Chondrocyte (in vitro differentiated cells): ENCODE measurements at places on chromosomes 2 and 18. TPM values are rescaled to one million over a fixed set of nuclear protein-coding genes. Genes with fewer than 3 reads are reported as not detected.

The COLEC12 gene
- 2.1 to 17.8 TPM (median 2.2 TPM) in 3 replicates for total RNA-seq

The REG1A gene
- not detected in 3 replicates for total RNA-seq

DNA sequence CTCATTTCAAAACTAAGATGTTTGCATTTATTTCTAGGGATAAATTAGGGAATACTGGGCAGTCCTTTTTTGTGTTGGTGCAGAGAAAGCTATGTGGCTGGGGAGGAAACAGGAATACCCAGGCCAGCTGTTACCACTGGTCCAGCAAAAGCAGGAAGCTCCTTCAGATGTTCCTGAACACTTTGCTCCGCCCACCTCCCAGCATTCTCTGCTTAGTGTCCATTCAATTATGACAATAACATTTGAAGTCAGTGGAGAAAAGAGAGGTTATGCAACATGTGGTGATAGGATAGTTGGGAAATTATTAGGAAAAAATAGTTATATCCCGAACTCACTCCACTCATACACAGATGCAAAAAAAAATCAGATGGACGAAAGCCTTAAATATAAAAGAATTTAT, 22.1 kb upstream of the ARPC2 start:
- no peaks in the 10 kb centered on the region for H3K36me3 ChIP-seq
- H3K4me1 ChIP-seq, result no peaks in the 10 kb centered on the region
- H3K27me3 ChIP-seq, result peaks cover 14% of the 10 kb centered on the region
- H3K4me3 ChIP-seq, result no peak overlapping the region
- H3K27ac ChIP-seq, result no peak overlapping the region

DNA sequence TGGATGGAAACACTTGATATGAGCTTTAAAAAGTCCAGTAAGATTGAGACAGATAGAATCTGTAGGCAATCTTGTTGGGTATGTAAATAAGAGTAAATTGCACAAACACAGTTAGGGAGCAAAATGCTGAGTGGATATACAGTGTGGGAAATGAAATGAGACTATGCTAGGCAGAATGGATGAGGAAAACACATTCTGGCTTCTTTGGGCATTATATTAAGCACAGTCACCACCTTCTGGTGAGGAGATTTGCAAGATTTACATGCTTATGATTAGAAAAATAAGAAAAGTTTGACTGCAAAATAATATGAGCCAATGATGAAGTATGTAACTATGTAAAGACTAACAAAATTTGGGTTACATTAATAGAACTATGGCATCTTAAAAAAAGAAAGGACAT, 2165.0 kb upstream of the CELF4 start:
- no peak overlapping the region for H3K4me3 ChIP-seq
- DNase-seq, result no peak
- no peak overlapping the region for H3K27ac ChIP-seq
- H3K4me1 ChIP-seq, result no peaks in the 10 kb centered on the region

The ANKRD30BL gene
- total RNA-seq, result not detected in 3 replicates

DNA sequence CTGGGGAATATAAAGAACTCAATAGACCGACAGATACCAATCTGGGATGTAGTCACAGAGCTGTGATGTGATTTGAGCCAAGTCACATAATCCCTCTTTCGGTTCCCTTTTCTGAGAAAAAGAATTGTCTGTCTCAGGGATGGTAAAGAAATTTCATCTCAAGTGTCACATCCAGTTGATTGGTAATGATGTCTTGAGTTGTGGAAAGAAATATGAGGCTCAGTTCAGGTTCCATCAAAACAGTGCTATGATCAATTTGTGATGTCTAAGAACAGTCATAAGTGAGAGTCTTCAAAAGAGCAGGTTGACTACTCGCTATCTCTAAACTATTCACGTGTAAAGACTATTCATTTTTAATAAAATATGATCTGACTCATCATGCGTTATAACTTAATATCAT, 223.3 kb downstream of the METTL4 start:
- H3K4me1 ChIP-seq, result no peaks in the 10 kb centered on the region
- no peak overlapping the region for H3K27ac ChIP-seq
- no peak overlapping the region for H3K4me3 ChIP-seq
- no peaks in the 10 kb centered on the region for H3K36me3 ChIP-seq

DNA sequence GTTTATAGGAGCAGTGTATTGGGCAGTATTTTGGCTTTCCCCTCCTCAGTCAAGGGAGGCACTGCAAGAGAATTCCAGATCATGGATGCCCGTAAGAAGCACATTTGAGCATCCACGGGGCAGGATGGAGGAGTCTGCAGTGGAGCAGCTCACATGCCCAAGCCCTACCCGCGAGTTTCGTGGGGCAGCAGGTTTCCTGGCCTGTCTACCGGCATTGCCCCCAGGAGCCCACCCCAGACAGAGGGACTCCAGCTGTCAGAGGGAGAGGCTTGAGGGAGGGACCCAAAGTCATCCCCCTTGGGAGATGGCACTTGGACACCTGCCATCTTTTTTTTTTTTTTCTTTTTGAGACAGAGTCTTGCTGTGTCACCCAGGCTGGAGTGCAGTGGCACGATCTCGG, 31.3 kb downstream of the TMEM177 start:
- H3K4me3 ChIP-seq, result no peak overlapping the region
- no peaks in the 10 kb centered on the region for H3K36me3 ChIP-seq
- peaks cover 4% of the 10 kb centered on the region for H3K4me1 ChIP-seq
- no peak for DNase-seq

The KIF5C gene
- 2.6 to 3.8 TPM (median 3.1 TPM) in 3 replicates for total RNA-seq

GRCh38 chr18:13800505-13801259, 23.3 kb upstream of the MC5R start:
- no peak for DNase-seq
- no peak overlapping the region for H3K27ac ChIP-seq
- H3K36me3 ChIP-seq, result no peaks in the 10 kb centered on the region
- H3K4me3 ChIP-seq, result peak overlapping the region; percentile 72

The HRH4 gene
- total RNA-seq, result not detected in 3 replicates

The SCN1A gene
- 0.05 TPM in 1 of 3 replicates, not detected in the others for total RNA-seq

GRCh38 chr2:85266146-85267041, 61.4 kb downstream of the TGOLN2 start:
- H3K36me3 ChIP-seq, result peaks cover 2% of the 10 kb centered on the region
- DNase-seq, result peak; percentile 79
- H3K4me3 ChIP-seq, result no peak overlapping the region

GRCh38 chr18:44135741-44136140, 544.9 kb upstream of the SETBP1 start:
- peaks cover 22% of the 10 kb centered on the region for H3K4me1 ChIP-seq
- H3K4me3 ChIP-seq, result no peak overlapping the region
- H3K27me3 ChIP-seq, result no peaks in the 10 kb centered on the region
- H3K36me3 ChIP-seq, result peaks cover 4% of the 10 kb centered on the region

DNA sequence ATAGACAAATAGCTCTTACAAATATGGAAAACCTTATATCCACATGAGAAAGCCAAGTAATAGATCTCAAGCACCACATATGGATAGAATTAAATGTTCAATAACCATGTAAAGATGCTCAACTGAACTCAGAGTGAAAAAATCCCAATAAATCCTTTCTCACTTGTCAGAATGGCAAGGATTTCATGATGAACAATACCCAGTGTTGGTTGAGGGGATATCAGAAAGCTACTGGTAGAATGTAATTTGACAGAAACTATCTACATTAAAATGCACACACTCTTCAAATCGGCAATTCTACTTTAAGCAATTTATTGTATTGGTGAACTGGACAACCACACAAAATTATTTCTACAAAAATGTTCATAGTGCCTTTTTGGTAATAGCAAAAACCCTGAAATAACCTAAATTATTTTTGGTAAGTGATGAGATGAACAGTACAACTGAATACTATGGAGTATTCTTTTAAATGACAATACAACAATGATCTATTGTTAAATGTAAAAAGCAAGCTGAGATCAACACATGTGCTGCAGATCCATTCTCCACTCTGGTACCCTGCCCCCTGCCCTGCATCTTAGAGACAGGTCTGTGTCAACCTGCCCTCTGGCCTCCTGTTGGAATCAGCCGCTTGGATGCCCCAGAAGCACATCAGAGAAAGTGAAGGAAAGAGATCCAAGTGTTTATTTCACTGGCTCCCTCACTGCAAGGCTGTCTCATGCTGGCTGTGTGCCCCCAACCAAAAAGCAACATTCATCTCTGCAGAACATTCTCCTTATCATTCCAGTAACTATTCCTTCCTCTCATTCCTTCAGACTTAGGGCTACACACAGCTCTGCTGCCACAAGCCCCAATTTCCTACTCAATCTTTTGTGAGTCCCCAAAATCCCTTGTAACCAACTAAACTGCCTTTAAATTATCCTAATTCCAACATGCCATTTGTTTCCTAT, 442.5 kb downstream of the LRATD1 start:
- H3K27ac ChIP-seq, result no peak overlapping the region
- H3K36me3 ChIP-seq, result no peaks in the 10 kb centered on the region
- H3K27me3 ChIP-seq, result peaks cover 4% of the 10 kb centered on the region
- no peak overlapping the region for H3K4me3 ChIP-seq

- no peak for DNase-seq
- no peak overlapping the region for H3K4me3 ChIP-seq
- H3K36me3 ChIP-seq, result no peaks in the 10 kb centered on the region
- H3K27ac ChIP-seq, result no peak overlapping the region
Observed at GRCh38 chr2:29573147-29573546, 348.2 kb downstream of the ALK start.

The NCL gene
- 298 to 471 TPM (median 302 TPM) in 3 replicates for total RNA-seq

DNA sequence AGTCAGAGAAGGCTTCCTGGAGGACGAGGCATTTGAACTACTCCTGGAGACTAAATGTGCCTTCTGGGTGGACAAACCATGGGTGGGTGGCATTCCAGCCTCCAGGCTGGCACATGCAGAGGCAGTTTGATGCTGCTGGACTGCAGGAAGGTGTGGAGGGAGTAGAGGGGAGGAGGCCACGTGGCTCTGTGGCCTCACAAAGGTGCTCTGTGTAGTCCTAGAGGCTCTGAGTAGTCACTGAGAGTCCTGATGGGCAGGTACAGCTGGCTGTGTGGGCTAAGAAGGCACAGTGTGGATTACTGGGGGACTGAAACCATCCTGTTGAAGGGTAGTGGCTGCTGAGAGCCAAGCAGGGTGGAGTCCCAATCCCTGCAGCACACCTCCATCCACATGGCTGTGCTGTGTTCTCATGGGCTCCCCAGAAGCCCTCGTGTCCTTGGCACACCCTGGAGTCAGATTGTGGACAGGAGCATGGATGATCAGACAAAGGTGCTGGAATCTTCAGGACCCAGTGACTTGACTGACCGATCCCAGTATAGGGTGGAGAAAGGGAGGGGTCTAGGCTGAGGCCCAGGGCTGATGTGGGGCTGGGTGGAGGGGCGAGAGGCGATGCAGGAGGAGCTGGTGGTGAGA, 87.4 kb upstream of the HS6ST1 start:
- H3K36me3 ChIP-seq, result no peaks in the 10 kb centered on the region
- DNase-seq, result peak; percentile 32
- no peaks in the 10 kb centered on the region for H3K27me3 ChIP-seq
- H3K4me3 ChIP-seq, result no peak overlapping the region

GRCh38 chr2:878245-878930, 72.3 kb upstream of the SNTG2 start:
- H3K4me3 ChIP-seq, result no peak overlapping the region
- H3K27me3 ChIP-seq, result peaks cover 22% of the 10 kb centered on the region
- no peaks in the 10 kb centered on the region for H3K36me3 ChIP-seq
- H3K4me1 ChIP-seq, result no peaks in the 10 kb centered on the region

DNA sequence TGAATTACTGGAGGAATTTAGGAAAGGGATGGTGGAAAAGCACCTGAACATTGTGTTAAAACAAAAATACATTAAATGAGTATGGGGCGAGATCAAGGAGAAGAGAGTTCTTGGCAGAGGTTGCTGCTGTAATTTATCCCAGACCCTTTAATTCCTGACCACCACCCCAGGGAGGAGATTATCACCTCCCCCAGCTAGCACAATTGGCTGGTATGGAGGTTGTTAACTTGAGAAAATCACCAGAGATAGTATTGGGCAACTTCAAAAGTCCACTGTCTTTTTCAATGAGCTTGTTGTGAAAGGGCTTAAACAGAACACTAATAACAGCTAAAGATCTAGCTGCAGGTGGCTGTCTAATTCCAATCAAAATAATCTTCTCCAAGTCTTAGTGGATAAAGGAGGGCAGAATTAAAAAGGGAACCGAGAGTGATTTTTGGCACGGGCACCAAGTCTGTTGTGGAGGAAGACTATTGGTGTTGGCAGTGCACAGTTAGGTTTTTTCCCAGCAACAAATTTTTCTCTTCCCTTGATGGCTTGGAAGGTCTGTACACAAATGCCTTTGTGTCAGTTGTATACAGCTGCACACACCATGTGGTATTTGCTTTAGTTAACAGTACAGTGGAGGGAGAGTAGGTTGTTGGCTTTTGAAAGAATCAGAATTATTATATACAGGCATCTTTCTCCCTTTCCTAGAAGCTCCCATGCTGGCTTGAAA, 289.5 kb downstream of the SLC4A3 start:
- peaks cover 7% of the 10 kb centered on the region for H3K4me1 ChIP-seq
- no peak overlapping the region for H3K27ac ChIP-seq
- H3K27me3 ChIP-seq, result no peaks in the 10 kb centered on the region
- no peak for DNase-seq
